Sigmoid colon (tissue), 7 donors: ENCODE measurements at places on chromosomes 11 and 22.
A peak's percentile ranks its signal among the peaks of the same experiment; 100 is the strongest.

DNA sequence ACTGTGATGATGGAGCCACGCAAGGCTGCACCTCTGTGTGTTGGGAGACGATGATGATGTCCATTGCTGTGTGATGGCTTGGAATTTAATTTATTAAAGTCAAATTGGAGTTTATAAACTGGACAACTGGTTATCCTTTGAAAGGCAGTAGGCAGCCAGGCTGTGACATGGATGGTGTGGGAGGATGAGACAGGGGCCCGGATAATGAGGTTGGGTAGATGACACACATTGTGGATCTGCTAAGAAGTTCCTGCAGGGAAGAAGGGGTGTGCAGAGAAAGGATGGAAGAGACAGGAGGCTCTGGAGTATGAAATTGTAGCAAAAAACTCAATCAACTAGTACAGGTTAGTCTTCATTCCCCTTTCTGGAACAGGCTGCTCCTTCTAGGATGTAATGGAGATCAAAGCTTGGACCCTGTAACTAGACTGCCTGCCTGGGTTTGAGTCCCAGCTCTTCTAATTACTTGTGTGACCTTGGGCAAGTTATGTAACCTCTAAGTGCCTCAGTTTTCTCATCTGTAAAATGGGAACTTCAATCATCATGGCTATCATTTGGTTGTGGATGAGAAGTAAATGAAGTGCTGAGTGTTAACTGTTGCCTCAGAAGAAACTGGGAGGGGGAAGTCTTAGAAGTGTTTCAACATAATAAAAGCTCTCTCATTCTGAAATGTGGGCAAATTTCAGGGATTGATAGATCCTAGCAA is 4.2 kb upstream of the HINFP start:
- DNase-seq = no peak

DNA sequence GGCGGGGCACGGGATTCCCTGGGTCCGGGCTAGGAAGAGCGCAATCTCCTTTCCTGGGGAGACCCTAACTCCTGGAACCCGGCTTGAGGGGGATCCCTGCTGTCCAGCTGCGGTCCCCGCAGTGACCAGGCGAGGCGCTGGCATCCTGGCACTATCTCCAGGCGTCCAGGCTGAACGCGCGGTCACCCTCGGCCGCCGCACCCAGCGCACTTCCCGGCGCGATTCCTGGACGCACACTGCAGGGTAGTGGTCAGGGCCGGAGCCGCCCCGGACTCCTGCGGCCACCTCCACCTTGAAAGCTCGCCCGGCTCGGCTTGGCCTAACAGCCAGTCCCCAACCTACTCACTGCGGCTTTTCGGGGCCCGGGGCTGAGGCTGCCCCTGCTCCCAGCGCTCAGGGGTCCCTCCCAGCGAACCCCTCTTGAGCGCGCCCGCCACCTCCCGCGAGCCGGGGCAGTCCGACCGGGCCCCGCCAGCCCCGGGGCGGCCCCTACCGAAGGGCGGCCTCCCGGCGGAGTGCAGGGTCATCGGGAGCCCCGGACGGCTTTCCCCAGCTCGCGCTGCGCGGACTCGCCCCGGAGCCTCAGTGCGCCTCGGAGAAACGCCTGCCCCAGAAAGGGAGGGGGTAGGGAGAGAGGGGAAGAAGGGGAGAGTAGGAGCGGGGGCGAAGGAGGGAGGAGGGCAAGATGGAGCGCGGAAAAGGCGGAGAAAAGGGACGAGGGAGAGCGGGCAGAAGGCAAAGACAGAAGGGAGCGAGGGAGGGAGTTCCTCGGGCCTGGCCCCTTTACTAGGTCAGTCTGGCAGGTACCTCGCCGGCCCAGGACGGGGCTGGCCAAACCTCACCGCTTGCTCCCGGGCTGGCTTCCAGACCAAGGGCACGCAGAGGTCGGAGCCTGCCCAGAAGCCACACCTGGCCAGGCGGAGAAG is 1.0 kb downstream of the POU2AF3 start:
- DNase-seq = peak; percentile 83

DNA sequence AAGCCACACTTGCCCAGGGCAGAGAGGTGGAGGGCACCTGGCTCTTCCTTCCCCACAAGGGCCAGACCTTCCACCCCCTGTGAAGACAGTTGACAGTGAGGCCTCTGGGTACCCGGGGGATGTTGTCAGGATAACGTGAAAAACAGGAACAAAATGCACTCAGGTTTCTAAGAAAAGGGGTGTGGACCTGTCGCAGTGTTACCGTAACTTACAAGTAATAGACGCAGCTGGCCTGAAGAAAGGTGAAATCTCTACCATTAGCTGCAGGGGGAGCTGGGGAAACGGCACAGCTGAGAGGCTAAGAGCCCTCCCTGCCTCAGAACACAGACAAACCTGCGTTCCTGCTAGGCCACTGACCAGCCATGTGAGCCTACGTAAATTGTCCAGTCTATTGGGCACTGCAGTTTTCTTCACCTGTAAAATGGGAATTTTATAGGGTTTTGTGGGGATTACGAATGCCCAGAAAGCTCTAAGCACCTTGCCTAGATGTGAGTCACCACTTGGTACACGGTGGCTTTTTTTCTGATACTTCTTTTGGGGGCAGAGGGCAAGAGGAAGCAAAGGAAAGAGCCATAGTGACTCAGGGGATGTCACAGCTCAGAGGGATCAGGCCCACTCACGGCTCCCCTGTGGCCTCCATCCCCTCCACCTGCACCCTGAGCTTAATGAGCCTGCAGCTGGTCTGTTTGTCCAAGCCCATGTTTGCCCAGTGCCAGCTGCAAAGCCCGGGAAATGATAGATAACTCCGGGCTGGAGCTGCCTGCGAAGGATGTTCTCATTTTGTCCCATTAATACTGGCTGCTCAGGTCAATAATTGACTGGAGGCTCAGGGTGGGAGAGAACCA is 18.4 kb upstream of the CABP7 start:
- no peak for DNase-seq

DNA sequence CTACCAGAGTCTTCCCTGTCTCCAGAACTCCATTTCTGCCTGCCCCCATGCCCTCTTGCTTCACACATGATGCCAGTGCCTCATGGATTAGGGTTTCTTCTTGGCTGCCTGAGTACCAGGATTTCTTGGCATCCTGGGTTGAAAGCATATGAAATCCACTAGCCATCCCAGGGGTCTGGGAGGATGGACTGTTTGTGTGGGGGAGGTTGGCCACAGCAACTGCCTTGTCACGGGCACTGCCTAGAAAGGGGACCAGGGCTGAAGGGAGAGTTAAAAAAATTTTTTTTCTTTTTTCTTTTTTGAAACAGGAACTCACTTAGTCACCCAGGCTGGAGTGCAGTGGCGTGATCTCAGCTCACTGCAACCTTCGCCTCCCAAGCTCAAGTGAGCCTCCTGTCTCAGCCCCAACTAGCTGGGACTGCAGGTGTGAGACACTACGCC is 4.2 kb downstream of the USP35 start:
- peak; percentile 34 for DNase-seq

DNA sequence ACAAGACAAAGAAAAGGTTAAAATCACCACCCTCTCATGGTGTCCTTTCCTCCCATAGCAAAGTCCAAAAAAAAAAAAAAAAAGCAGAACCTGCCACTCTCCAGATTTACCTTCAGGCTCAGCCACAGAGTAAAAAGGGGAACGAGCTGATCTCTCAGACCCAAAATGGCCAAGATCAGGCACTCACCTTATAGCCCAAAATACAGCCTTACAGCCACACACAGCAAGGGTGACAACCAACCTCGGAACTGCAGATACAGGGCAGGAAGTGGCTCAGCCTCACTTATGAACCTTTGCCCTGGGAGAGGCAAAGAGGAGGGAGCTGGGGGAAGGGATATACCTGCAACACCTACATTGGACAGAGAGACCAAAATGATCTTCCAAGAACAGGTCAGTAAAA is 4.5 kb downstream of the FHIP1B start:
- no peak for DNase-seq

- DNase-seq = no peak
These were observed 7.4 kb downstream of the ETS1 start for GRCh38 chr11:128579798-128580504.

GRCh38 chr11:103789952-103790351 is 246.5 kb upstream of the DDI1 start:
- DNase-seq = no peak

DNA sequence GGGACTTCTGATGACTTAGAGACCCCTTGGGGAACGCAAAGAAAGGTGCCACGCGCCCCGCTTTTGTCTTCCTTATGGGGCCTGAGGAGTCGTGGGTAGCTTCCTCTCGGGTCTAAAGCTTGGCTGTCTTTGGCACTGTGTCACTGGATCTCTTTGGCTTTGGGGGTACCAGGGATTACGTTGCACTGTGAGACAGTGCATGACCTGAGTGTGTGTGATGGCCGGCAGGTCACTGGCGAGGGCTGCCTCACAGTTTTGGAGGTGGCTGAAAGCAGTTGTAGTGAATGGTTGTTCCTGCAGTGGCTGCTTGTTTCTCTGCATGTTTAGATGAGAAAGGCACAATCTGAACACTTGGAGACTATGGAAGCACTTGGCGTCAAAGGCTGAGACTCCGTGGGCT is 5.8 kb upstream of the ARSA start:
- no peak for DNase-seq

GRCh38 chr11:96309016-96309642 is 33.9 kb downstream of the MAML2 start:
- DNase-seq = no peak

DNA sequence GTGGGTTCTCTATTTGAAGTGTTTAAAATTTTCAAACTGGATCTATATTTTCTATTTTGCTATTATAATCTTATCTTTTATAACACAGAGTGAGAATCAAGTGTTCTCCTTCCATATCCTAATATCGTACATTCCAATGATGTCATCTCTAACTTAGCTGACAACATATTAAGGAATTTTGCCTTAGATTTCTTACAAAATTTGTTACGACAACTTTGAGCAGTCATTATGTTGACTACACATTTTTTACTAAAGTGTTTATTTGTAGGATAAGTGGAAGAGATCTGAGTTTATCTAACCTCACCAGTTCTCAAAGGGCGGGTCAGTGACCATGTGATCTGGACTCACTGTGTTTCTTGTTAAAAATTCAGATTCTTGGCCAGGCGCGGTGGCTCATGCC is 12.7 kb downstream of the BTG4 start:
- no peak for DNase-seq

DNA sequence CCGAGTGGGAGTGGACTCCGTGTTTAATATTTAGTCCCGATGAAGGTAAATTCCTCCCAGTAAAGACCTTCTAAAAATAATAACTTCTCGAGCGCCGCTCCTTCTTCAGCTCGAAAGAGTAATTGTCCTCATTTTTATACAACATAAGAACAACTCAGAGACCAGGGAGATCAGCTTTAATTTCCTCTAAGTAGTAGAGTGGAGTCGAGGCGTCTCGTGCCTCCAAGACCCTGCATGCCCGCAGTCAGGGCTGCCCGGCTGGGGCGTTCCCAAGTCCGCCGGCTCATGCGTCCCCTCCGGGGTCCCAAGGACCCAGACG is 7.8 kb downstream of the WT1 start:
- no peak for DNase-seq

DNA sequence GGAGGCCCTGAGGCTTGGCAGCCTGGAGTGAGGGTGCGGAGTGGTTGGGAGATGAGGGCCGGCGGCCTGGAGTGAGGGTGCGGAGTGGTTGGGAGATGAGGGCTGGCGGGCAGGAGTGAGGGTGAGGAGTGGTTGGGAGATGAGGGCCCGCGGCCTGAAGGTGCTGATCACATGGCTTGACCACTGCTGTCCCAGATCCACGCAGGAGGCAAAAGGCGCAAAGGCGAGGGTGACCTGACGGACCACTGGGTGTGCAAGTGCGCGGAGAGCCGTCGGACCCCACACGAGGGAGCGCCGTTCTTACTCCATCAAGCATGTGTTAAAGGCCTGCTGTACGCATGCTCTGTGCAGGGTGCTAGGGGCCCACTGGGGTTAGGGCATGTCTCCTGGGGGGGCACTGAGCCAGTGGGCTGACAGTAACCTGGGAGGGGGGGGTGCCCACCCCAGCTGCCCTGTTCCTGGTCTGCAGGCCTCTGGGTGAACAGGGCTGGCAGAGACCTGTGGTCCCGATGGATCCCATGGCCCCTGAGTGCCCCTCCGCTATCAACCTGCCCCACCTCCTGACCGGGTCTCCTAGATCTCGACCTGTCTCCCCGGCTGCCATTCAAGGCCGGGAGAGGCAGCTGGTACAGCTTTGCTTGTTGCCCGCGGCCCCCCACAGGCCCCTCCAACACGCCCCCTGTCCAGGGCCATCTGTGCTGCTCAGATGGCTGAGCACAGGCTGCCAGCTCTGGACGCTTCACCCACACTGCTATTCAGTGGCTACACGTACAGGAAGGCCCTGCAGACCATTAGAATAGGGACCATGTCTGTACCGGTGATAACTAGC is 21.1 kb downstream of the MRGPRD start:
- no peak for DNase-seq

DNA sequence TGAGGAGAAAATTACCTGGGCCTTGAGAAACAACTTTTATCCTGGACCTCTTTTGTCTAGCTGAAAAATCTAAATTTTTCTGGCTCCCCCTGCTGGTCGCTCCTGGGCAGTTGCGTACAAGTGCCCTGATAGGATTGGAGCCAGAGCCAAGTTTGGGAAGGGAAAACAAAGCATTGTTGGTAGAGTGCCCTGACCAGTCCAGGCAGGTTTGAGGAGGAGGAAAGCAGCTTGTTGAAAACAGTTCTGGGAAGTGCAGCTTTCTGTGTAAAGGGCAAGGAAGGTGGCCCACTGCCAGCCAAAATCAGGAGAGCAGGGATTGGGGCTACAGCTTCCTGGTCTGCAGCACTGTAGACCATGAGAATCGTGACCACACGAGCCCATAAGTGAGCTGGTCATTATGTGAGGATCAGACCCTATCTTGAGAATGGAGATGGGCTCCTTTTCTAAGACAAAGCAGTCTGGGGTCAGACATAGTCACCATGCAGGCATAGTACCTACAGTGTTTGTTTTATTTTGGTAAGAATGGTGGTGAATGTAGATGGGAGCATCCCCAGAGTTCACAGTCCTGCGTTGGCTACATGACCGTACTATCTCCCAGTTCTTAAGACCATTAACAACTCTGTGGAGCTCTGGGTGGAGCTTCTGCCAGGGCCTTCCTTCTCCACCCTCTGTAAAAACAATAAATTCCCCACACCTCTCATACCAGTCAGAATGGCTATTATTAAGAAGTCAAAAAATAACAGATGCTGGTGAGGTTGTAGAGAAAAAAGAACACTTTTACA is 21.3 kb upstream of the PIK3IP1 start:
- peak; percentile 88 for DNase-seq

DNA sequence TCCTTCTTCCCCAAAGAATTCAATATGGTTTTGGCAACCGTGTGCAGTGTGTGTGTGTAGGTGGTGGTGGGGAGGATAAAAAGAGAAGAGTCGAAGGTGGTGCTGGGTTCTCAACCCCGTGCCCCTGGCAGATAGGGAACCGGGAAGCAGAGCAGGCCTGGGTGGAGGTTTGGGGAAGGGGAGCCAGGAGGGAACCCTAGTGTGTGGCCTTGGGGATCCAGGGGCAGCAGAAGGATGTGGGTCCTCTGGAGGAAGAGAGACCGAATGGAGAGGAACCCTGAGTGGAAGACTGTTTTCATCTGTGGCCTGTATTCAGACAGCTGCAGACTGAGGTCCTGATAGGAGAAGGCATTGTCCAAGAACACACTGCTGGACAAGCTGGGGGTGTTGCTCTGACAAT is 73.3 kb upstream of the B3GAT1 start:
- DNase-seq = no peak

- peak; percentile 85 for DNase-seq
These were observed 25.9 kb upstream of the ATXN10 start for GRCh38 chr22:45645526-45646414.
